Kidney epithelial cell (primary cell): ENCODE measurements at places on chromosomes 4 and X. TPM values are rescaled to one million over a fixed set of nuclear protein-coding genes. Genes with fewer than 3 reads are reported as not detected.

The HEPH gene
- 8.1 TPM in 2 replicates for total RNA-seq

The XAGE1A gene
- total RNA-seq, result not detected in 2 replicates

The MAGEA4 gene
- total RNA-seq, result not detected in 2 replicates

The RIBC1 gene
- total RNA-seq, result 0.38 and 0.41 TPM in 2 replicates

The TRIM60 gene
- not detected in 2 replicates for total RNA-seq

The PDZD11 gene
- total RNA-seq, result 31.5 and 48.4 TPM in 2 replicates

The PABPC1L2A gene
- not detected in 2 replicates for total RNA-seq

The CSAG2 gene
- not detected in 2 replicates for total RNA-seq

- no peak for DNase-seq
Observed at GRCh38 chr4:138596896-138597295, 354.7 kb upstream of the SLC7A11 start.

- DNase-seq, result no peak
Observed at GRCh38 chr4:121583396-121583795, 113.4 kb downstream of the ANXA5 start.

- DNase-seq, result no peak
Observed at GRCh38 chr4:169372791-169373190, 102.0 kb upstream of the SH3RF1 start.

GRCh38 chr4:20618731-20619130 is 81.5 kb upstream of the PACRGL start:
- no peak for DNase-seq

- DNase-seq, result no peak
Observed at GRCh38 chr4:176002007-176002613, 63.5 kb upstream of the WDR17 start.

- DNase-seq, result no peak
Observed at GRCh38 chrX:9682456-9682855, 83.2 kb downstream of the GPR143 start.

DNA sequence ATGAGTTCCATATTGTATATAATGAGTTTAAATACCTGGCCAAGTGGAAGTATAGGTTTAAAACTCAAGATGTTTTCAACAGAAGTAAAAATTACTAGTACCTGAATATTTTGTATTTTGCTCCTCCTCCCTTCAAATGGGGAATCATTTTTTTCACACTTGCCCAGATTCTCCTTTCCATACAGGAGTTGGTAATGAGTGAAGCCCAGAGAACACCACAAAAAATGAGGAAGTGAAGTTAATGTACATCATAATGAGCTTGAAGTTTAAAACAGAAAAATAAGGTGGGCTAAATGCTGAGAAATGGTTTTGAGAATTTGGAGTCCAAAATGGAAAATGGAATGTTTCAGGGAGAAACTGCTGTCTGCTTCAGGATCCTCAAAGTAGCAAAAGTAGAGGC is 364.8 kb upstream of the EMCN start:
- no peak for DNase-seq

- no peak for DNase-seq
Observed at GRCh38 chr4:48129307-48130014, 4.6 kb downstream of the TXK start.

DNA sequence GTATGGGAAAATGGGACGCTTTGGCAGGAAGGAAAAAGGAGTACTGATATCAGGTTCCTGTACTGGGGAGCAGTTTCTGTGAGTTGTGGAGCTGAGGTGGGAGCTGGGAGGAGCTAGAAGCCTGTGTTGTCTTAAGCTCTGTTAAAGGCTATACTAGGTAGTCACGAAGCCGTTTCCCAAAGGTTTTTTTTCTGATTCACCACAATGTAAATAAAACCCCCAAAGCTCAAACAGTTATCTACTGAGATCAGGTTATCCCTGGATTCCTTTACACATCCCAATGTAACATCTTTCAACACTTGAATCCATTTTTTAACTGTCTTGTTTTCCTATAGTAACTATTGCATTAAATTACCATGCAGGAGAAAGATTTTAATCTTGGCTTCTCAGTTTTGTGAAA is 297.4 kb upstream of the SFRP2 start:
- DNase-seq, result peak; percentile 21

DNA sequence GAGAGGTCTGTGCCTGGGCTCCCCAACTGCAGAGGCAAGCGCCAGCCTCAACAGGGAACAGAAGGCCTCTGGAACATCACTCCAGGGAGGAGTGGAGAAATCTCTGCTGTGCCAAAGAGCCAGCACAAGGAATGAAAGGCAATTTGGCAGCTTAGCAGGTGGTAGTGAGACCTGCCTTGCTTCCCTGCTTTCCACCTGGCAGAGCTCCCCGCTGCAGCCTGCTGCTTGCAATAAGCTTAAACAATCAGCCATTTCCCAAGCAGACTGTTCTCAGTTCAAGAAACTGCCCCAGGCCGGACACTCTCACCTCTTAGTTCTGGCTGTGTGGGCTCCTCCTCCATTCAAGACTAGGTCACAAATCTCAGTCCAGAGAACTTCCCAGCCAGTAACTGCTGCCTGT is 370.6 kb downstream of the MAGEB5 start:
- no peak for DNase-seq
